ENCODE measurements at places on chromosomes 1 and 21. TPM values are rescaled to one million over a fixed set of nuclear protein-coding genes. Genes with fewer than 3 reads are reported as not detected.

Gene HCRTR1
- 0.31 TPM for total RNA-seq

Gene CELA3A
- not detected for total RNA-seq

Gene OR14K1
- 3.0 TPM for total RNA-seq

GRCh38 chr1:231684356-231685244 lies 58.0 kb downstream of the DISC1 start:
- no peak for DNase-seq

- DNase-seq, result no peak
Observed at GRCh38 chr1:12039164-12039525, 19.8 kb downstream of the MIIP start.

Measured in testis (tissue), 5 donors.